COR-L47 (cell line): ENCODE measurements at places on chromosomes 4 and X.

GRCh38 chr4:99759346-99759984, 57.2 kb upstream of the DAPP1 start:
- DNase-seq: no peak

GRCh38 chrX:147884958-147885357, 26.8 kb upstream of the FMR1 start:
- DNase-seq: no peak

DNA sequence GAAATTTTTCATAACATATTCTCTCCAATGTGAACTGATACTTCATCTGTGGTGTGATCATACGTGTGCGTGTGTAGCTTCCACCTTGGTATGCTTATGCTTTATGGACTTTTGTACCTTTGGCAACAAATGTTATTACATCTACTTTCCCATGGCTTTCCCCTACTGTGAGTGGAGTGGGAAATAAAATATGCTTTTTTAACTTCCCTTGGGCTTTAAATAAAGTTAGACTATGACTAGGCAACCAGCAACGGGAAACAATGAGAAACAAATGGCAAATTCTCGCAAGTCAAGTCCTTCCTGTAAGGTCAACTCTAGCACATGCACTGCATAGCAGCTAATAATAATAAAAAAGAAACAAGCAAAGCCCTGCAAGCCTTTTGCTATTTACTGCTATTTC, 205.0 kb upstream of the PDE5A start:
- no peak for DNase-seq

DNA sequence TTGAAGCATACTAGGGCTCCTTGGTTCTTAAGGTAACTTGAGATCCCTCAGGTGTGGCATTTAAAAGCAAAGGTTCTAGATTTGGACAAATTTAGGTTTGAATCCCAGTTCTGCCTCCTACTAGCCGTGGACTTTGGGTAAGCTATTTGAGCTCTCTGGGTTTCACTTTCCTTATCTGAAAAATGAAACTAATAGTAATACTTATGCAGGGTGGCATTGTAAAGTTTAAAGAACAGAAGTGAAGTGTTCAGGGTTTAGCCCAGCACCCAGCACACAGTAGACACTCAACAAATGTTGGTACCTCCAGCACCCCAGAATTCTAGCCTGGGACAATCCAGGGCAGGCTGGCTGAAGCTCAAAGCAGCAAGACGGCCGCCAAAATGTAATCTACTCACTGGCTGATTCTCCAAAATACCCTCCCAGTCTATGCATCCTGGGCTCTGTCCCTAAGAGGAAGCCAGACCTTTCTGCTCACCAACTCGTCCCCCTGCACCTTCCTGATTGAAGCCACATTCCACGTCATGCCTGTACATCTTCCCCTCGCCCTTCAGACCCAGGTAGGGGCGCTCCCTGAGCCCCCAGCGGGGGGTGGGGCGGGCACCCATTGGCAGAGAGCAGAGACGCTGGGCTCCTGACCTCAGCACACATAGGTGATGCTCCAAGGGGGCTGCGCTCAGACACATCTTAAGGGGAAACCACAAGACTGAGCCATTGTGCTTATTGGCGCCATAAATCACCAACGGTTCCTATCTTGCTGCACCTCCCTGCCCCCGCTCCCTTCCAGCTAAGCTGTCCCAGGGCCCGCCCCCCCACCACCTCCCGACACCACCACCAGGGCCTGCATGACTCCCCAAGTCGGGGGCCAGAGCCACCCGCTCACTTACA, 160.6 kb downstream of the BCOR start:
- DNase-seq: no peak

DNA sequence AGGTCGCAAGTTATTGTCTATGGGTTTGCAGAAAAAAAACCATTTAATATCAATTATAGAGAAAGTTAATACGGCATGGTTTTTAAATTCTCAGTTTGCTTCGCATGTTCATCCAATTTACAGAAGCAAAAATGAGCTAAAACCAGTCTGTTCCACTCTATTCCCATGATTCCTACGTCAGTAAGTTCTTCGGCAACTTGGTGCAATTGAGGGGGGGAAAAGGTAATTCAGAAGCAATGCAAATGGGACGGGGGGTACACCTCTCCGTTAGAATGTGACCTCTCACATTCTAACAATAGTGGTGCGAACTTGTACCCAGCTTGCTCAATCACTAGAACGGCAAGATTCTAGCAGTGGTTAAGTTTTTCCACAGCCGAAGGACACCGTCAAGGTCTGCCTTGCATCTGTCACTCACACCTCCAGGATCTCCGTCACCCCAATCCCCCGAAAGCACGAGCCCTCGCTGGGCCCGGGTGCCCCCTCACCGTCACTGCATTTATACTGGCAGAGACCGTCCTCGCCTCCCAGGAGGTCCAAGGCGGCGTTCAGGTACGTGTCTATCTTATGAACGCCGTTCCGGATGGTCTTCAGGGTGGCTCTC, 653 bp downstream of the PLA2G12A start:
- no peak for DNase-seq

DNA sequence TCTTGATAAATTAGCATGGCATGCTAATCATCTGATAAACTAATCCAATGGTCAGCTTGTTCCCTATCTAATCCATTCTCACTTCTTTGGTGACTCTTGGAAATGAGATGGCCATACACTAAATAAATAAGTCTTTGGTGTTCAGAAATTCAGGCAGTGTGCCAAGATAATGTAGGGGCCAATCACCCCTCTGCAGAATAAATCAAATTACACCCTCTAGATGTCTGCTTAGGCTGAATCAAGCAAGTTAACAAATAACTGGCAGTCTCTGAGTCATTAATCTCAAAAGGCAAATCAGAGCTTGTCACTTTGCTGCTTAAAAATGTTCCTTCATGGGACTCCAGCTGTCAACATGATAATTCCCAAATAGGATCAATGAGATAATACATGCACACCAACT, 97.4 kb downstream of the NLGN4X start:
- DNase-seq: no peak

GRCh38 chrX:55767100-55767499, 49.6 kb downstream of the RRAGB start:
- no peak for DNase-seq

DNA sequence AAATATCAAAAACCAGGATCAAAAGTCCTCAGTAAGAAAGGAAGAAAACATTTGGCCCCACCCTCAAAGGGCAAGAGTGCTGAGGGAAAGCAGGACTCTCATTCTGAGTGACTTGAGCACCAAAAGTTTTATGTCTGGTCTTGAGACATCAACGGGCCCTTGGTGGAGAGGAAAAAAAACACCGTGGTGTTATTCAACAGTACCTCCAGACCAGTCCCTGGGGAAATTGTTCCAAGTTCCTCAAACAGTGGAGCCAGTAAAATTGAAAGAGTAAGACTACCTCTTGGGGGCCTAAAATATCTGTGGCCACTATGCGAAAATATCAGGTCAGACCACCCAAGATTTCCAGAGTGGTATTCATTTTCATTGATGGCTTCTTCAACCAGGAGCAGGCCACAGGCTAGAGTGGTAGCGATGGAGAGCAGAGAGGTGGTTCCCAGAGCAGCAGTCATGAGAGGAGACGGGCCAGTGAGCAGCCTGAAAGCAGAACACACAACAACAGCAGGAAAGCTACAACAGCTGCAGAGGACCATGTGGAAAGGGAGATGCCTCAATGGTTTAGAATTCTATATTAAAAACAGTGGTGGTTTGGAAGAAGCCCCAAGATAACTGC, 63.7 kb upstream of the RPL34 start:
- DNase-seq: no peak

GRCh38 chrX:56574861-56575260, 11.4 kb downstream of the UBQLN2 start:
- no peak for DNase-seq

GRCh38 chrX:16002185-16002584, 121.2 kb upstream of the GRPR start:
- DNase-seq: no peak

DNA sequence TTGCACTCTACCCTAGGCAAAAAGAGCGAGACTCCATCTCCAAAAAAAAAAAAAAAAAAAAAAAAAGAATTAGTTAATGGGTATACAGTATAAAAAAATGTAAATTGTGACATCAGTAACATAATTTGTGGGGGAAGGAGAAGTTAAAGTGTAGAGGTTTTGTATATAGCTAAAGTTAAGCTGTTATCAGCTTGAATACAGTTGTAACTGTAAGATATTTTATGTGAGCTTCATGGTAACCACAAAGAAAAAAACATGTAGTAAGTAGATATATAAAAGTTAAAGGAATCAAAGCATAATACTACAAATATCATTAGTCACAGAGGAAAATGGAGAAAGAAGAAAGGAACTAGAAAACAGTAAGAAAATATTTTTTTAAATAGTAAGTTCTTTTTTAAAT, 53.2 kb upstream of the EPGN start:
- no peak for DNase-seq

- DNase-seq: no peak
Measured at GRCh38 chr4:99148550-99148949, 4.5 kb upstream of the ADH4 start.

DNA sequence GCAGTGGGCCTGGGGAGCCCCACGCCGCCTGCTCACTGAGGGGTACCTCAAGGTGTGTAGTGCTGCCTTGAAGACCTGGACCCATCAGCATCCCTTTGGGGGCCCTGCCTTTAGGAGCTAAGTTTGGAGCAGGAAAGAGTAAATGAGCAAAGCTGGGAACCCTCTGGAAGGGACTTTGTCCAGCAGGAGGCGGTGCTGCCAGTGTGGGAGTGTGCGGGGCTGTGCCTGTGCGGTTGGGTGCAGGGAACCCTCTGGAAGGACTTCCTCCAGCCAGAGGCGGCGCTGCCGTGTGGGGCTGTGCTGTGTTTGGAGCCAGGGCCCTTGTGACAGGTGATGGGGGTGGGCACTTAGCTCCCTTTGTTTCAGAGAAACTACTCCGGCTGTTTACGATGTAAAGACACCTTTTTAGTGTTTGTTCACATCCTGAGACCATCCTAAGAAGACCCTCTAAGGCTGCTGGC, 25.8 kb downstream of the RGS12 start:
- no peak for DNase-seq

- no peak for DNase-seq
Measured at GRCh38 chrX:135006187-135006586, 15.4 kb downstream of the SMIM10 start.

DNA sequence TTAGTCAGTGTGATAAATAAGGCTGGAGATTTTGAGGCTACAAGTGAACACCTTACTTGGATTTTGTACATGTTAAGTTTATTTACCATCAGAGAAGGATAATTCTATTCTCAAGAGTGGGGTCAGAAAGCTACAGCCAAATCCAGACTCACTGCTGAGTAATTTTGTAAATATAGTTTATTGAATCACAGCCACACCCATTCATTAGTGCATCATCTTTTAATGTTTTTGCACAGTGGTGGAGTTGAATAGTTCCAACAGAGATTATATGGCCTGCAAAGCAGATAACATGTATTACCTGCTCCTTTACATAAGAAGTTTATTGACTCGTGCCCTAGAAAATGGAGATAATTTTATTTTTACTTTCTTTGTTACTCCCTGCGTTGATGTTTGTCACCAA, 60.4 kb downstream of the PCDH18 start:
- DNase-seq: peak; percentile 66

DNA sequence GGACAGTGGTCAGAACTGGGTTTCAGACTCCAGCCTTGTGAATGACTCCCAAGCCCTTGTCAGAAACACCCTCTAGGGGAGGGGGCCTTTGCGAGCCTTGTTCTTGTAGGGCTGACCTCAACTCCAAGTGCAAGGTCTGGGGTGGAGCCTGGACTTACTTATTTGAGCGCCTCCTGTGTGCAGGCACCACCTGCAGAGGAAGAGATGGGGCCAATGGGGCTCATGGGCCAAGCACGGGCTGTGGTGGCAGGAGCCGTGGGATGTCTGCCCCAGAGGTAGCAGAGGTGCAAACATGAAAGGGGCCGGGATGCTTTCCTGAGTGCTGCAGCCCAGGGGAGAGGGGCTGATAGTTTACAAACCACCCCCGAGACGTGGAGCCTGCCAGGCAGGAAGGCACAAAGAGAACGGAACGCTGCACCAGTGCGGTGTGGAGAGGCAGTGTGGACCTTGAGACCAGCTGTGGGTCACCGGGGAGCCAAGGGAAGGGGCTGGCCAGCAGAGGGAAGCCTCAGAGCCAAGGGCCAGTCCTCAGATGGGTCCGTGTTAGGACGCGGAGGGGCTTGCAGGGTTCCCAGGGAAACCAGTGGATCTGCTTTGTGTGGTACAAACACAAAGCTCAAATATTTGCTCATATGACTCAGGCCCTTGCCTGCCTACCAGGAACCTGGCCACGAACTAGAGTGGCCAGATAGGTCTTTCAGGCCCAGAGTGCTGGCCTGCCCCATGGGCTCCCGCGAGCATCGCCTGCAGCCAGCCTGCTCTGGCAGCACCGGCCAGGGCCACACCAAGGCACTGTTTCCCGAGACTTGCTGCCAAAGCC, 8.7 kb upstream of the TADA2B start:
- DNase-seq: no peak

DNA sequence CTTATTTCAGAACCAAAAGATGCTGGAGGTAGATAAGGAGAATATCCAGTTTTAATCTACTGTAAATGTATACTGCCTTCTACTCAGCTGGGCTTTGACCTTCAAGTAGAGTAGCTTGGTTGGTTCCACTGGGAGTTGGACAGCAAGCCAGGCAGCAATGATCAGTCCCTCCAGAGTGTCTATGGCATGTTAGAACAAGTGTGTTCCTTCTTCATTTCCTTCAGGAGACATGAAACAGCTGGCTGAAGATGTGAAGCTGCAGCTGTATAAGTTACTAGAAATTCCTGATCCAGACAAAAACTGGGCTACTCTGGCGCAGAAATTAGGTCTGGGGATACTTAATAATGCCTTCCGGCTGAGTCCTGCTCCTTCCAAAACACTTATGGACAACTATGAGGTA, 111.1 kb downstream of the NFKB1 start:
- no peak for DNase-seq

- no peak for DNase-seq
Measured at GRCh38 chrX:8126648-8127047, 44.4 kb downstream of the VCX2 start.

DNA sequence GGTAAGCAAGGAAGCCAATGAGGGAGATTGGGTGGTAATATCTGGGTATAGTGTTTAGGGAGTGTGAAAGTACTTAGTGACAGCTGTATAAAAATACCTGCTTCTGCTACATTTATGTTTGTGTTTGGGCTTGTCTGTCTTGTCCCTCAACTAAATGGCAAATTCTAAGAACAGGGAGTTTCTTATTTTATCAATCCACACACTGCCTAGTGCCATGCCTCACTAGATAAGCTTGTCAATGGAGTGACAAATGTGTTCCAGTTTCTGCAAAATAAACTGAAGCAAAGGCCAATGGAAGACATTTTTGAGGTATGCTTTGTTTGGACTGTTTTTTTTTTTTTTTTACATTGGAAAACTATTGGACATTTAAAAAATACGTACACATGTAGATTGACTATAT, 418.0 kb downstream of the SH2D1A start:
- no peak for DNase-seq

DNA sequence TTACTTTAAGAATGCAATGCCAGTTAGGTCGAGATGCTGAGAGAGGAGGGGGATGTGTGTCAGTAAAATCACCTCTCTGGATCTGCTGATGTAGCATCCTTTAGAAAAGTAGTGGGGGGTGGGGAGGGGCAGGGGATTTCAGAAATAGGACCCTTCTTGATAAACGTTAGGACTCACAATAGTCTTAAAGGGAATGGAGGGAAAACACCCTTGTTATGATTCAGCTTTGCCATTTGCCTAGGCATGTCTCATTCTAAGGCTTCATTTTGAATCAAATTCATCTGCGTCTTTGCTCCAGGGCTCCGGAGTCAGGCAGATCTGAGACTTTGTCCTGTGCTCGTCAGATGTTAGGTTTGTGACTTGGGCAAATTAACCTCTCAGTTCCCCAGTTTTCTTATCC, 879 bp downstream of the SH2D1A start:
- no peak for DNase-seq

GRCh38 chrX:11407331-11408108, 114.3 kb downstream of the AMELX start:
- no peak for DNase-seq
